AG09319 (cell line): ENCODE measurements at places on chromosomes 2 and 18.

DNA sequence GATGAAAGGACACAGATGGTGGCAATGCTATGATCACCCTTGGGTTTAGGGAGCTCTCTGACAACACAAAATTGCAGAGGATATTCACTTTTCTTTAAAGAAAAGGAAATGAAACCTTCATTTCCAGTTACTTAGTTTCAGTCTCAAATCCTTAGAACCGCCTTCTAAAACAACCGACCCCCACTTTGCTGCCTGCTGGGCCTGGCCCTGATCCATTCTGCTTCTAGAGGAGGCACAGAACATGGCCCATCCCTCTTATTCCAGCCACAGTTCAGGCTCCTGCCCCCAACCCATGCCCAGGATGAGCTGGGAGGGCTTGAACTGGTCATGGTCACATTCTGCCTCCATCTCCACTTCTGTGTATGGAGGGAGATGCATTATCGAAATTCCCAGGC is 311.6 kb downstream of the EN1 start:
- DNase-seq, result no peak

- no peak for DNase-seq
Measured at GRCh38 chr18:49193897-49194296, 243.1 kb upstream of the SMAD7 start.

- DNase-seq, result no peak
Measured at GRCh38 chr18:61893309-61893970, 633 bp upstream of the RNF152 start.

DNA sequence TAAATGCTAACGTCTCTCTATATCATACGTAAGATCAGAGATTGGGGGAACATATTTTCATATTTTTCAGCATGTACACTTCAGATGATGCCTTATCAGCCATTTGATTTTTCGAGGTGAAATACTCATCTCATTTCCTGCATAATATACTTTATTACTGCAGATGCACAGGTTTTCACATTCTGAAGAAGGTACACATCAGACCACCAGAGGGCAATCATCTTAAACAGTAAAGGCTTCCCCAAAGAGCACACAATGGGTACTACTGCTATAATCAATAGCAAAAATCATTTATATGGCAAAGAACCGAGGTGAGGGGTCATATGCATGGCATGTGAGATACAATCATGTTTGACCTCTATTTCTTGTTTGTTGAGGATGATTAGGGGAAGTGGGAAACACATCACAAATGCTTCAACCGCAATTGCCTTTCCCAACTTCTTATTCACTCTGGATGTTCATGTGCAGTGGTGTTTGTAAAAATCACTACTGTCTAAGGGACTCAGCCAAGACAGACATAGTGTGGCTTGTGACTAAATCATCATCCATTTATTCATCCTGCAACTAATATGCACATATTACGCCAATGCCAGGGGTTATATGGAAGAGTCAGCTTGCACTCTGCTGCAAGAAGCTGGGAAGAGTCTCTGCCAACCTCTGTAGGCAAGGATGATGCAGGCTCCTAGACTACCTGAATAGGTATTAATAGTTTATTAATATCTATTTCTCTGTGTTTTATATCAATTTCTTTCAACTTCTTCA is 118.7 kb downstream of the EPB41L3 start:
- DNase-seq, result no peak

GRCh38 chr2:197108758-197109157 is 182.3 kb upstream of the PGAP1 start:
- peak; percentile 44 for DNase-seq

DNA sequence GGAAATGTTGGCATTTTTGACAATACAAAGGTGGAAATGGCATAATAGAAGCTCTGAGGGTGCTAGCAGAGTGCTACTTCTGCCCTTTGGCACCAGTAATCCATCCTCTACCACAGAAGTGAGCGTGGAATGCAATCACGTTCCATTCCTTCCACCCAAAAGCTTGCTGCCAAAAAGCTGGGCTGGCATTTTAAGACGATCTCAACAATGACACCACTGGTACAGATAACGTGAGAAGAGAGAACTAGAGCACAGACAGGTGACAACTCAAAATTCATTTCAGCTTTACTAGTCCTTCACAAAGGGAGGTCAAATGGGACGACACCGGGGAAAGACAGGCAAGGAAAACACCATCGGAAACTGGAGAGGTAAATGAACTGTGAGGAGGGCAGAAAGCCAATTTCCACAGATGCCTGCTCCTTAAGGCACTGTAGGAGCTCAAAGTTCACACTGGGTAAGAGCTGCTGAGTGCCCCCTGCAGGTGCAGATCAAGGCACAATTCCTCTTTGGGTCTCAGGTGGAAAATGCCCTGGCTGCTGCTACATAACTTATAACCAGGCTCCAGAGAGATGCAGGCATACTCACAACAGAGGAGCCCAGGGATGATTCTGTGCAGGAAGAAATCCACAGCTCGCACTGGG is 50.7 kb upstream of the RNU4ATAC start:
- no peak for DNase-seq

GRCh38 chr18:22207021-22207758 is 37.8 kb downstream of the GATA6 start:
- DNase-seq, result no peak

DNA sequence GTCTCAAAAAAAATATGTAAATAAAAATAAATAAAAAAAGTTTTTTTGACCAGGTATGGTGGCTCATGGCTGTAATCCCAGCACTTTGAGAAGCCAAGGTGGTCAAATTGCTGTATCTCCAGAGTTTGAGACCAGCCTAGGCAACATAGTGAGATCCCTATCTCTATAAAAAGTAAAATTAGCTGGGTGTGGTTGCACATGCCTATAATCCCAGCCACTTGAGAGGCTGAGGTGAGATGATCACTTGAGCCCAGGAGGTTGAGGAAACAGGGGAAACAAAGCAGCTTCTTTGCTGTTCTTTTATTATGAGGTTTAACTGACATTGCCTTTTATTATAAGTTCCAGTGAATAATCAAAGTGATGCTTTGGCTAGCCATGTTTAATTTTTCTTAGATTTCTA is 25.0 kb downstream of the ACTR2 start:
- DNase-seq, result no peak

- DNase-seq, result no peak
Measured at GRCh38 chr2:232488721-232489300, 1.2 kb upstream of the ECEL1 start.

DNA sequence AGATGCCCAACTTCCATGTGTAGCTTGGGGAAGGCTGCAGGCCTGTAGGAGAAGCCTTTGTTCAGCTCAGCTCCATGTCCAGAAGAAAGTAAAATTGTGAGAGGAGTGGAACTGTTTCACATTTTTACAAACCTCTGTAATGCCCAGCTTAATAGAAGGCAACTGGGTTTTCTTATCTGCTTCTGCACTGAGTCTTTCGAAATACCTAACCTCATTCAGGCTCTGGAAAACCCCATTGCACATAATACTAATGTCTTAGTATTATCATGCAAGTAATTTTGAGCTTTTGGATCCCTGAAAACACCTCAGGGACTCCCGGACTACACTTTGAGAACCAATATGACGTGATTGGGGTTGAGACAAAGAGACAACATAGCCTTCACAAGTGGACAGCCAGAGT is 5.8 kb downstream of the SMIM21 start:
- DNase-seq, result no peak
